ENCODE measurements at places on chromosomes 12 and 14.

DNA sequence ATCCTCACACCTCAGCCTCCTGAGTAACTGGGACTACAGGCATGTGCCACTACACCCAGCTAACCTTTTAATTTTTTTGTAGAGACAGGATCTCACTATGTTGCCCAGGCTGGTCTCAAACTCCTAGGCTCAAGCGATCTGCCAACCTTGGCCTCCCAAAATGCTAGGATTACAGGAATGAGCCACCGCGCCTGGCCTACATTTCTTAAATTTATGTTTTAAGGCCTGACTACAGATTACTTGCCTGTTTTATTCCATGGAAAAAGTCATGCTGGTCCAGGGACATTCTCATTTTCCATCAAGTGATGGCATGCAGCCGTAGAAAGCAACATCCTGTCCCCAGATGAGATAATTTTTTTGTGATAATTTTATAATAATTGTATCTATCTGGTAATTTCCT lies 6.1 kb downstream of the CD9 start:
- no peak for DNase-seq

- no peak for DNase-seq
These were observed 56.7 kb downstream of the TTC7B start for GRCh38 chr14:90759370-90760077.

- no peak for DNase-seq
These were observed 14.8 kb downstream of the DDX24 start for GRCh38 chr14:94066089-94066676.

GRCh38 chr14:61479746-61480502 lies 158.5 kb downstream of the PRKCH start:
- no peak for DNase-seq

DNA sequence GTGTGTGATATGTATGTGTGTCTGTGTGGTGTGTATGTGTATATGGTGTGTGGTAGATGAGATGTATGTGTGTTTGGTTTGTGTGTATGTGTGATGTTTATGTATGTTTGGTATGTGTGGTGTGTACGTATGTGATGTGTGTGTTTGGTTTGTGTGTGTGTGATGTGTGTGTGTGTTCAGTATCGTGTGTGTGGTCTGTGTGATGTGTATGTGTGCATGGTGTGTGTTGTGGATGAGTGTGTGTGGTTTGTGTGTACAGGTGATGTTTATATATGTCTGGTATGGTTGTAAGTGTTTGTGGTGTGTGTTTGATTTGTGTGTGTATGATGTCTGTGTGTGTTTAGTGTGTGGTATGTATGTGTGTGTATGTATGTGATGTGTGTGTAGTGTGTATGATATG lies 199.4 kb downstream of the SUDS3 start:
- DNase-seq, result no peak

Data from COLO829 (cell line).